ENCODE measurements at places on chromosomes 1 and 21.

DNA sequence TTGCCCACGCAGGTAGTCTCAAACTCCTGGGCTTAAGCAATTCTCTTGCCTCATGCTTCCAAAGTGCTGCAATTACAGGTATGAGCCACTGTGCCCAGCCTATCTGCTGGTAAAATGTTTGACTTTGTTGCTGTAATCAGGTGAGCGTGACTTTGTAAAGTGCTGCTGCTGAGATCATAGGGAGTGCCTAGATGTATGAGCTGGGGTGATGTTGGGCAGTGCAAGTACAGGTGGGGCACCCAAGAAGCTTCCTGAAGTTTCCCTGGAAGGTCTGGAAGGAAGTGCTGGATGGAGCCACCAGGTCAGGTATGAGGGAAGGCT, 43.1 kb downstream of the KIF21B start:
- DNase-seq: no peak

DNA sequence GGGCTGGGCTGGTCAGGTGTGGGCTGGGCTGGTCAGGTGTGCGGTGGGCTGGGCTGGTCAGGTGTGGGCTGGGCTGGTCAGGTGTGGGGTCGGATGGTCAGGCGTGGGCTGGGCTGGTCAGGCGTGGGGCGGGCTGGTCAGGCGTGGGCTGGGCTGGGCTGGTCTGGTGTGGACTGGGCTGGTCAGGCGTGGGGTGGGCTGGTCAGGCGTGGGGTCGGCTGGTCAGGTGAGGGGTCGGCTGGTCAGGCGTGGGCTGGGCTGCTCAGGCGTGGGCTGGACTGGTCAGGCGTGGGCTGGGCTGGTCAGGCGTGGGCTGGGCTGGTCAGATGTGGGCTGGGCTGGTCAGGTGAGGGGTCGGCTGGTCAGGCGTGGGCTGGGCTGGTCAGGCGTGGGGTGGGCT, 5.8 kb upstream of the FNDC10 start:
- no peak for DNase-seq

DNA sequence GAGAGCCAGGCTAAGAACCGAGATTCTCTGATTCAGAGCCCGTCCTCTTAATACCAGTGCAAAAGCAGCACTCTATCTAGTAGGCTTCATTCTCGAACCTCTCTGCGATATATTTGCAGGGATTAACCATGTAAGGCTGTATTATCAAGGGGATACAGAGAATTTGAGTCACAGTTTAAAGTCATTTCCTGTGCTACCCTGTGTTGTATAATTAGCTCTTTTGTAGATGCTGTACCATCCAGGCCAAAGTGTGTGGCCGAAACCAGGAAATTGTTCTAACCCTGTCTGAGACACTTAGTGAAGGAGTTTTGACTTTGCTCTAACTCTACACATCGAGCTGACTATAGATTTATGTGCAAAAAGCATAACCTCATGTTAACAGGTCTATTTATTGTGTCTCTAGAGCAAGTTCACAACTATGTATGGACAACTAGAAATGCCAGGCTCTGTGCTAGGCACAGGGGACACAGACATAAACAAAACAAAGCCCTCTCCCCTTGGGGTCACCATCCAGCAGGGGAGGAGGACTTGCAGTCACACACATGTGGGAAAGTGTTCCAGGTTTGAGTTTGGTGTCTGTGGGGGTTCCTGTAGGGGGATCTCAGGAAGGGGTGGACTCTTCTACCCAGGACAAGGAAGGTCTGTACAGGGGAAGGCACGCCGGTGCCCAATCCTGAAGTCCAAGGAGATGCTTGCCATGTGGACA, 182.2 kb downstream of the DHRS3 start:
- peak; percentile 22 for DNase-seq

DNA sequence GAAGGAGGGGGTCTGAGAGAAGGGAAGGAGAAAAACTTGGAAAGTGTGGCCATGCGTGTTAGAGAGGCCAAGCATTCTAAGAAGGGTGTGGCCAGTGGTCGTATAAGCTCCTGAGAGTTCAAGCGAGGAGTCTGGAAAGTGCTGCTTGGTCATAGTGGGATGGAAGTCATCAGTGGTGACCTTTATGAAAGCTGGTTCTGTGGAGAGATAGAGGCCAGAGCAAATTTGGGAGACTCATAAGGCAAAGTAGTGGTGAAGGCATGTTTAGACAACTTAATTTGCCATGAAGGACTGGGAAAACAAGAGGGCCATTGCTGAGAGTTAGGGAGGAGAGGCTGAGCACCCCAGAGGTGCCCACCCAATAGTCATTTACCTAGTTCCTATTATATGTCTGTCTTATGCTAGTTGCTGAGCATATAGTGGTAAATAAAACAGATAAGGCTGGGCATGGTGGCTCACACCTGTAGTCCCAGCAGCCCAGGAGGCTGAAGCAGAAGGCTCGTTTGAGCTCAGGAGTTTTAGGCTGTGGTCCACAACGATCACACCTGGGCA, 1.9 kb downstream of the KLF17 start:
- DNase-seq: no peak

DNA sequence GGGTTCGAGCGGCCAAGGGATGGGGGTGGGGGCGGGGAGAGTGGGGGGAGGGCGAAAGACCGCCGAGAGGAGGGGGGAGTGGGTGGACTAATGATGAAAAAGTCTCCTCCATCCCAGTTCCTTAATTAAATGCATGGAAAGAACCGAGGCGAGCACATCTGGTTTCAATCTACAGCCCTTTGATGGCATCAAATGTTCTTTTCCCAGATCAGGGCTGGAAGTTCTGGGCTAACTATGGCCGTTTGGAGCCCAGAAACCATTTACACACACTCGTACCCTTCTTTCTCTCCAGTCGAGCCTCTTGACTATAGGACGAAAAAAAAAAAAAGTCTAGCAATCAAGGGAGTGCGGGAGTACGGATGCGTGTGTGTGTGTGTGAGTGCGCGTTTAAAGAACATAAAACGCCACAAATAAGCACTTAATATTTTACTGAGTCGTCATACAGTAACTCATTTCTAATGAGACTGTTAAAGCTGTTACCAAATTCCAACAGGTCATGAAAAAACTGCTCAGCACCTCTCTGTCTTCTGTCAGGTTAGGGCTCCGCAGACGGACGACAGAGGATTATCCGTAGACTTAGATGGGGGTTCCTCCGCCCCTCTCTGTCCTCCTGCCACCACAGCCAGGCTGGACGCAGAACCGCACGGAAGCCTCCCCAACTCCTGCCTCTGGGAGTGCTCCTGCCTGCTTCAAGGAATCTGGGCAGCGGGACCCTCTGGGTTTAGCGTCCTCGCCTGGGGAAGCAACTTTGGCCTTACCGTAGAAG, 2.1 kb upstream of the PRRX1 start:
- no peak for DNase-seq

DNA sequence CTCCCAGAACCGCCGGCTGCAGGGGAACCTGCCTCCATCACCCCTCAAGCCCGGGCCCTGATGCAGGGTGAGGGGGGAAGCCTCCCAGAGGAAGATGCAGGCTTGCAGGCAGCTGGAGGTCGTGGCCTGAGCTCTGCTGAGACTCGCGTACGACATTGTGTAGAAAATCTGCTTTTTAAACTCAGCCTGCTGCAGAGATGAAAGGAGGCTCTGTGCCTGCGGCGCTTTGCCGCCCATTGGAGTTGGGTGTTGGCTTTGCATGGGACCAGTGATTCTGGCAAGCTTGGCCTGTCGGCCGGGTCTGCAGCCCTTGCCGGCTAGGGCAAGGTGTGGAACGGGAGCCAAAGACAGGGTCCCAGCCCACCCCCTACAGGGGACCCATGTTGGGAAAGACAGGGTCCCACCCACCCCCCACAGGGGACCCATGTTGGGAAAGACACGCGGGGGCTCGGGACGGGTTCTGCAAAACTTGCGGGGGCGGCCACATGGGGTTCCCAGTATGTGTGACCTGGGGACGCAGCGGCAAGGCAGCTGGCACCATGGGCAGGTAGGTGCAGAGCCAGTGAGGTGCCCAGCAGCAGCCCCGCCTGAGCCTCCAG, 55.6 kb downstream of the SLX9 start:
- no peak for DNase-seq

DNA sequence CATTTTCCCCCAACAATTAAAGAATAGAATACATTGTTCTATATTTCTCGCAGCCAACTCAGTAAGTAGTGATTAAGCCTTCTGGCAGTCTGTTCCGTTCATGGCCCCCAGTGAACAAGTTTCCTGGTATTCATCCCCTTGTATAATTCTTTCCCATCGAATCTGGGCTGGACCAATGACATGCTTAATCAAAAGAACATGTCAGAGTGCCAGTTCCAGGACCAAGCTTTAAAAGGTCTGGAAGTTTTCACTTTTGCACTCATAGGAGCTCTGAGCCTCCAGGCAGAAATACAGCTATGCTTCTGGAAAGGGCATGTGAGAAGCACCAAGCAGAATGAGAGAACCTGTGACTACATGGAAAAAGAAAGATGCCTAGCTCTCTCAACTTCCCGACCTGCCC, 22.5 kb upstream of the DPYD start:
- DNase-seq: no peak

DNA sequence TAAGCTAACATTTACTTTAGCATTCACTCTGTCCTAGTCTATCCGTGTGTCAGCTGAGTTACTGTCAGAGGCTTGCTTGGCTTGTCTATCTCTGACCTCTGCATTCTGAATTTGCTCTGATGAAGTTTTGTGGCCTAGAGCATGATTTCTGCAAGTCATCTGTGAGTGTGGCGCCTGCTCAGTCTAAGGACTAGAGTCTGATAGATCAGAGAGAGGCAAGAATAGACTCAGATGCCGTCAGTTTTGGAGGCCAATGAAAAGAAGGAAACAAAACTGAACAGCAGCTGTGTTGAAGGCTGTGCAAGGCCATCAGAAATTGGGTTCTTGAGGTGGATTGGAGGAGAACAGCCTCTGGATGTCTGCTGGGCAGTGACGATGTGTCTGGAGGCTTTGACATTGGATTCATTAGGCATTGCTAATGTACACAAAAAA, 573.1 kb downstream of the USP25 start:
- no peak for DNase-seq

GRCh38 chr1:53589043-53589887, 130.1 kb downstream of the DMRTB1 start:
- DNase-seq: no peak

DNA sequence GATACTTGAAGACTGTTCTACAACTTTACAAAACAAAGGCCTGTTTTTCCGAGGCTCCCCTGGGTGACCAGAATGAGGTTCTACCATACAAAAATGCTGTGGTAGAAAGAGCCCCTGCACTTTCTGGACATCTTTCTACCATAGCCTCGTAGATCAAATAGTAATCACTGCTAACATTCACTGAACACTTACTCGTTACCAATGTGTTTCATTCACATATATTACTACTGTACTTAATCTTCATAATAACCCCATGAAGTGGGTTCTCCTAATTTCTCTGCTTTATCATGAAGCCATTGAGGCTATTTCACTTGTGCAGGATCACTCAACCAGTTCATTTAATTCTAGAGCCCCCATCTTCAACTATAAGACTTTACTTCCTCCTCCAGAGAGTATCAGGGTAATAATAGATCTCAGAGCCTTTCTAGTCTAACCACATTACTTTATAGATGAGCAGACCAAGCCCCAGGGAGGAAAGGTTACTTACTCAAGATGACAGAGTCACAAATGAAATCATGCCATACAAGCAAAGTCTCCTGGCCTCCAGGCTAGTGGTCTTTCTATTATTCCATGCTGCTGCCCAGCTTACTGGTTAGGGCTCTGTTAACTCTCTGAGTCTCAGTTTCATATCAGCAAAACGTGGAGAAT, 46.7 kb upstream of the OSBPL9 start:
- no peak for DNase-seq
